ENCODE measurements at places on chromosomes 4 and X.

- no peak for DNase-seq
Measured at GRCh38 chrX:117851025-117851424, 265.6 kb downstream of the KLHL13 start.

GRCh38 chrX:31555506-31555905 lies 483.7 kb upstream of the FTHL17 start:
- no peak for DNase-seq

DNA sequence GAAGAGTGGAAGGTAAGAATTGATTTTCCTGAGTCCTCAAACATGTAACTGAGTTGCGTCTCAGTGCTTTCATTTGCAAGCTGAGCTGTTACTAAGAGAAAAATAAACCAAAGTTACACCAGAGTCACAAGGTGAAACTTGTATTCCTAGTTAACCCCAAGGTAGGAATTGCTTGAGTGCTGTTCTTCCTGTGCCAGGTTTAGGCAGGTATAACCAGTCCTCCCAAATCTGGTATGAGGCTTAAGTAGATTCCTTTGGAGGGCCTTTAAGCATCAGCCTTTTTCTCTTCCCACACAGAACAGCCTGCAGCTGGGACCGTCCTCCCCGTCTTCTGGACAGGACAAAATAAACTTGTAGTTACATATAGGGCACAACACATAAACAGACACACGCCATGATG lies 2.3 kb upstream of the BTC start:
- DNase-seq = no peak

GRCh38 chr4:7348946-7349900 lies 85.5 kb downstream of the PSAPL1 start:
- no peak for DNase-seq

DNA sequence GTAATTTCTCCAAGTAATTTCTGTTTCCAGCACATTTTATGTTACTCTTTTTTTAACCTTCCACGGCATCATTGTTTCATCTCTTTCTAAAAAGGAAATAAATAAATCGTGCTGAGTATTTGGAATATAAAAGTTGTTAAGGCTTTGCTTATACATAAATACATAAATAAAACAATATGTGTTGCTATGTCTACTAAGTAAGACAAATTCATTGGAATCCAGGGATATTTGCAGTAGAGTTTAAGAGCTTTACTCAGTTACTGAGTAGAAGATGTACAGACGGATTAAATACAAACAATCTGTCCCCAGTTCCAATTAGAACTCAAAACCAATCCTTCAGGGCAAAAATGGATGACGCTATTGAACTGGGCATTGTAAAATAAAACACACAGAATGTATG lies 1.4 kb downstream of the ARHGAP24 start:
- DNase-seq = no peak

Data from retina (tissue), 1 donor.